ENCODE measurements at places on chromosomes 12 and 14.
A peak's percentile ranks its signal among the peaks of the same experiment; 100 is the strongest.

DNA sequence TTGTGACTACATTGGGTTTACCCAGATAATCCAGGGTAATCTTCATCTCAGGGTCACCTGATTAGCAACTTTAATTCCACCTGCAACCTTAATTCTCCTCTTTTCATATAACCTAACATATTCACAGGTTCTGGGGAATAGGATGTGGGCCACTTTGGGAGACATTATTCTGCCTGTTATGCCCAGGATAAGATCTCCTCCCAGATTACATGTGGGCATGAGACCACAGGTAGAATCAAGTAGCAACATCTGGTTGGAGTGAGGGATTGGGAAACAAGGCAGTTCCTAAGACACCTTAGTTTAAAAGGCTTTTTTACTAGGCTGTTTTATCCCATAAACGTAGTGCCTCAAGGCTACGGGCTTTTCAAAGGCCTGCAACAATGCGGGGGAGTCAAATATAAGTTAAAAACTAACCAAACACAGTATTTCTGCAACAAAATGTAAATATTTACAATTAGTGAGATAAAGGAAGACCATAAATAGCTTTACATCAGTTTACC is 181.5 kb downstream of the FOXA1 start:
- no peak for DNase-seq

GRCh38 chr12:118432812-118433545 is 56.6 kb downstream of the SUDS3 start:
- DNase-seq, result no peak

GRCh38 chr12:12403264-12404248 is 46.7 kb downstream of the BORCS5 start:
- no peak for DNase-seq

- DNase-seq, result no peak
Observed at GRCh38 chr14:54385556-54385955, 11.3 kb upstream of the CDKN3 start.

- DNase-seq, result no peak
Observed at GRCh38 chr12:113143959-113144358, 5.6 kb upstream of the CFAP73 start.

- DNase-seq, result no peak
Observed at GRCh38 chr12:62248873-62249272, 11.3 kb upstream of the USP15 start.

DNA sequence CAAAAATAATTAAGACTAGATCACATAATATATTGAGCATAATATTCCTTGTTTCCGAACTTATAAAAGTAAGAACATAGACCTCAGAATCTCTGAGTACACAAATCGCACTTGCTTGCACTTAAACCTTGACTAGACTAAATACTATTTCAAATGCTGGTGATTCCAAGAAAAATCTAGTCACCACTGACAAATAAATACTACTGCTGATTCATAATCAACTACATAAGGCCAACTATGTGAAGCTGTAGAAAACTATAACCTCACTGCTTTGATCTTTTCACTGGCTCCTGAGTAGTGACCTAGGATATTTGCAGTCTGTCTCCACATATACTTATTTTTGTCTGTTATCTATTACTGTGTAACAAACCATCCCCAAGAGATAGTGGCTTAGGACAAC is 245.4 kb downstream of the DIO2 start:
- no peak for DNase-seq

GRCh38 chr12:127273626-127274025 is 993.3 kb upstream of the TMEM132C start:
- DNase-seq, result peak; percentile 57

DNA sequence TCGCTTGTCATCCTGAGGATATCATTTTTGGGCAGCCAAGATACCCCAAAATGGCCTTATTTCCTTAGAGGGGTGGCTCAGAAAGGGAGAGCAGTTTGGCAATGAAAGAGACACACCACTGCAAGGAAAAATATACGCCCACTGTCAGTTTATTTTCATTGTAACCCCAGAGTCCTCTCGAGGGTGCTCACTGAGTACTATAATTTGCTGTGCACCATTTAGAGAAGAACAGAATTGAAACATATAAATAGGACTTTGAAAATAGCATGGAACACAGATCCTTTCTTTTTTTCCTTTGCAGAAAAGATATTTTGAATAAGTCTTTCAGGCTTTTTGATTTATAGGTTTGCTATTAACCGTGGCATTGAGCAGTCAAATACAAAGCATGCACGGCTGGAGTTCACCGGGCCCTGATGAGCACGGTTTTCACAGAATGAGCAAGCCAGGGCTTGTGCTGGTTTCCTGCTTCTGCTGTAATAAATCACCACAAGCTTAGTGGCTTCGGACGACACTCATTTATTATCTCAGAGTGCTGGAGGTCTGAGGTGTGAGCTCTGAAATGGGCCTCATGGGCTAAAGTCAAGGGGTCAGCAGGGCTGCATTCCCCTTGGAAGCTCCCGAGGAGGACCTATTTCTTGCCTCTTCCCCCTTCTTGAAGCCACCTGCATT is 152.3 kb downstream of the ZNF664 start:
- no peak for DNase-seq

DNA sequence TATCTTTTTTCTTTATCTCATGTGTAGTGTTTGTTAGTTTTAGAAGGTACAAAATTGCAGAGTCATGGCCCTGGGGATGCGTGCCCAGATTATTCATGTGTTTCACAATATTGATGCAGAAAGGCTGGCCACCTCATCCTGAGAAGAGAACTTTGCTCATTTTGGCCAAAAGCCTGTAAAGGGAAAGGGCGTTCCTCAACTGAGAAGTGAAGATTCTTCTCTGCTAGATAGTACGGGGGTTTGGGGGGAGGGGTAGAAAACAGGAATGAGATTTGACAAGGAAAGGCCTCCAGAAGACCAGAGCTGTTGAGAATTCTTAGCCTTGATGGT is 1.7 kb downstream of the MGST1 start:
- DNase-seq, result peak; percentile 73

DNA sequence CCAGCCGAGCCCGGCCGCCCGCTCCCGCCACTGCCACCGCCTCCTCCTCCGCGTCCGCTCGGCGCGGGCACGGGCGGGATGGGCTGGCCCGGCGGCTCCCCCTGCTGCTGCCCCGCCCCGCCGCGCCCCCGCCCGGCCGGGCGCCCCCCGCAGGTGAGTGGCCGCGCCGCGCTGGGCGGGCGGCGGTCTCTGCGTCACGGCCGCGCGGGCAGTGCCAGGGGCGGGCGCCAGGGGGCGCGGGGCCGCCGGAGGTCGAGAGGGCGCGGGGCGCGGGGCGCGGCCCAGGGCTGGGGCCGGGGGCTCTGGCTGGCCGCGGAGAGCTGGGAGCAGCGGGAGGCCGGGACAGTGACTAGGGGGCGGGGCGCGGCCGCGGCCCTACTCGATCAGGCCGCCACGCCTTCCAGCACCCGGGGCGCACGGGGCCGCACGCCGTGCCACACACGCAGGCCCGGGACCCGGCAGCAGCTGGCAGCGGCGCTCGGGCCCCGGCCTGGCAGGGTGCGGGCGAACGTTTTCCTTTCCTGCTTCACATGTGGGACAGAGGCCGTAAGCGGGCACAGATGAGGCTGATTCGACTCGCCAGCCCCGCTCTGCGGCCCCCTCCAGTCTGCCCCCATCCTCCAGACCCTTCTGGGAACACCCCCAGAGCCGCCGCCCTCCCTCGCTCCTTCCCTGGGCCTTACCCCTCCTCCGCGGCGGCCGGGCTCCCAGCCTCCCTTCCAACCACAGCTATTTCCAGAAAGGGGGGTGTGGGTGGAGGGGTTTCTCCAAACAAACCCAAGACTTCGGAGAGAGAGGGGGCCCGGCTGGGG is 2.4 kb upstream of the TNS2 start:
- DNase-seq, result no peak

GRCh38 chr14:54085232-54085761 is 128.7 kb upstream of the BMP4 start:
- no peak for DNase-seq

DNA sequence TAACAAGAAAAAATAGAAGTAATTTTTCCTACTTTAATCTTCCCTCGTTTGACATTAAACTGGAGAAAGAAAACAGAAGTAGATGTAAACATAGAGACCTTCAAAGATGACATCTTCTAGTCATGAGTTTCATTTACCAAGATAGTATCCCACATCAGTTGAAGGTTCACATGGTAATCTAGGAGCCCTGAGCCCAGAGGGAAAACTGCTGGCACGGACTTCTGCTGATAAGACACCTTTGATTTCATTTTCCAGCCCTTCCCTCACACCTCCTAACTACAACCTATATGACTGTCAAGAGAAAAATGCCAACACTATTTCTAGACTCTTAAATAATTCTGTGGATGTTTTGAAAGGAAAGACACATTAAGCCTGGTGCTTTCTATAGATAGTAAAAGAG is 46.0 kb upstream of the CCDC175 start:
- DNase-seq, result no peak

- DNase-seq, result no peak
Observed at GRCh38 chr14:33061667-33062325, 123.1 kb downstream of the NPAS3 start.

- no peak for DNase-seq
Observed at GRCh38 chr12:51383269-51383905, 7.8 kb downstream of the GALNT6 start.

DNA sequence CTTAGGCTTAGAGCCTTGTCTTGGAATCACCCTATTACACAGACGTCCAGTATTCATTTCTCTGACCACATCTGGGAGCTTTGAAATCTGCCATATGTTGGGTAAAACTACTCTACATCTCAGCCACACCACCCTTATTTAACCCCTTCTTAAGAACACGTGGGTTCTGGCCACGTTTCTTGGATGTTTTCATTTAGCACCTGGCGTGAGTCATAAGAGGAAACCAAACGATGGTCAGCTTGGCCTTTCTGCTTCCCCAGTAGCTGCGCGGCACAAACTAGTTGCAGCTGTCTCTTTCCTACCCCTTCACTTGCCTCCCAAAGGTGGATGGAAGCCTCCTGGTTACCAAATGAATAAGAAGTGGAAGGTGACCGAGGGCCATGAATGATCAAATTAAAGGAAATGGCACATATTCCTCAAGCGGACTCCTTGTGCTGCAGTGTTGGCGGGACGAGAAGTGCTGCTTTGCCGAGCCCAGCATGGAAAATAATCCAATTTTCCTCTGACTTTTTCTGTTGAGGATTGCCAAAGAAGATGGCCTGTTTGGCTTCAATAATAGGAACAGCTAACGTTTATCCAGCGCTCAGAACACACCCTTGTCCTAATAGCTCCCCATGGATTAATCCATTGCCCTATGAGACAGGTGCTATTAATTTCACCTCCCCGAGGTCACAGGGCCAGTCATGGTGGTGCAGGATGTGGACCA is 154.1 kb downstream of the ZNF664 start:
- no peak for DNase-seq

- DNase-seq, result no peak
Observed at GRCh38 chr12:2924019-2924418, 33.3 kb downstream of the TULP3 start.

DNA sequence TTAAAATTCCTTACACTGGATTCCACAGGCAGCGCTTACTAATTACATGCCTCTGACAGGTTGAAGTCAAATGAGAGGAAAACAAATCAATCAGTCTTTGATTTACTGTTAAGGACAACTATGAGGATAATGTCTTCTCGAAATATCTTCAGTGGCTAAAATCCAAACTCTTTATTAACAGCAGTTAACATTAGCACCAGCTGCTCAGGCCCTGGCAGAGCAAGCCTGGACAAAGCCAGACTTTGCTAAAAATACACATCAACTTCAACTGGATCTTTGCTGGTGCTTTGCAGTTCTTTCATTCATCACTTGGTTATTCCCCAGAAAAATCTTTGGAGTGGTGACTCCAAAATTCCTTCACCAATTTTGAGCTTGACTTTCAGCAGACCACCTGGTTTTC is 98.7 kb downstream of the HECTD4 start:
- DNase-seq, result no peak

- peak; percentile 97 for DNase-seq
Observed at GRCh38 chr14:61145034-61145902, 135.9 kb downstream of the TMEM30B start.

GRCh38 chr14:90087433-90087832 is 25.6 kb downstream of the KCNK13 start:
- DNase-seq, result peak; percentile 58

GRCh38 chr12:12779529-12779928 is 5.9 kb upstream of the APOLD1 start:
- DNase-seq, result peak; percentile 60

DNA sequence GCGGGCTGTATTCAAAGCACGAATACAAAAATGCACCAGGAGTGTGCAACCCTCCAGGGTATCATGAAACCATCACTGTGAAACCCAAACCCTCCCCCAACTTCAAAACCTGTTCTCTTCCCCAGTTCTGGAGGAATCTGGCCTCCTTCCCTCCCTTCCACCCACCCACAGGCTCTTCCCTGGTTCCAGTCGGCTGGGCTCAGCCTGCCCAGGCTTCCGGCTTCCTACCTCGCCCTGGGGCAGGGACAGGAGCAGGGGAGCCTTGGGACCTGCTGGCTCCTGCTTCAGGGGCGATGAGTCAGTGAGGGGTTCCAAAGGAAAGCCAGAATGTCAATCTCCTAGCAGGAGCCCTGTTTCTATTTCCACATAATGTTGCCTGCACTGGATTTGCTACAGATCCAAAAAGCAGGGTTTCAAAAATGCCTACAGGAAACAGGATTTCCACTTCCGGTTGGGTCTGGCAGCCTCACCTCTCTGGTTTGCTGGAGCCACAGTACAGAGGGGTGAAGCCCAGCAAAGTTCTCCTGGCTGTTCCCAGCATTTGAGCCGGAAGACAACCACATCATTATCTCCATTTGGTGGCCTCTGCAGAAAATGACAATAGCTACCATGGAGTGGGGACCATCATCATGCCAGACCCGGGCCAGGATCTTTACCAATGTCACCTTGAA is 278.3 kb downstream of the DPF3 start:
- no peak for DNase-seq

DNA sequence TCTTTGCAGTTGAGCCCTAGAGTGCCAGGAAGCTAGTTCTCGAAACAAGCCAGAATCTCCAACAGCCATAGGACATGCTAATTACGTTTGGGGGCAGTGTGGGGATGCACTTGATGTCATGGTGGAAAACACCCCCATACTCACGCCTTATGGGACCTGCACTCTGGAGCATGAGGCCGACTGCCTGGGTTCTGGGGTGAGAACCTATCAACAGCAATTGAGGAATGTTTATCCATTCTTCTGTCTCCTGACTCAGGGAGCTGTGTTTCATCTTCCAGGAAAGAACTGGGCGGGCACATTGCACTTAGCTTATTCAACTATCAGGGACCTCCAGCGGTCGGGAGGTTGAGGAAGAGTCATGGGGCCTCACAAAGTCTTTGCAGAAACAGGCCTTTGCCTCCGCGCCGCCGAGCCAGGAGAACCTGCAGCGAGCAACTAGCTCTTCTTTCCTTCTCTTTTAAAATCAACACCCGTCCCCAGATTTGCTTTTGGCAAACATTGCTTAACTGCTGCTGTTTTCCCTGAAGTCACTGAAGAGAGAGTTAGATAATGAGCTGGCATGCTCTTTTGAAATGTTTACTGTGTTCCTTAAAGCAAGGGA is 226.1 kb upstream of the DIO3 start:
- no peak for DNase-seq

GRCh38 chr12:103799857-103800771 is 40.9 kb downstream of the NT5DC3 start:
- DNase-seq, result no peak
